NCI-H187 (cell line): ENCODE measurements at places on chromosomes 11 and 22.

DNA sequence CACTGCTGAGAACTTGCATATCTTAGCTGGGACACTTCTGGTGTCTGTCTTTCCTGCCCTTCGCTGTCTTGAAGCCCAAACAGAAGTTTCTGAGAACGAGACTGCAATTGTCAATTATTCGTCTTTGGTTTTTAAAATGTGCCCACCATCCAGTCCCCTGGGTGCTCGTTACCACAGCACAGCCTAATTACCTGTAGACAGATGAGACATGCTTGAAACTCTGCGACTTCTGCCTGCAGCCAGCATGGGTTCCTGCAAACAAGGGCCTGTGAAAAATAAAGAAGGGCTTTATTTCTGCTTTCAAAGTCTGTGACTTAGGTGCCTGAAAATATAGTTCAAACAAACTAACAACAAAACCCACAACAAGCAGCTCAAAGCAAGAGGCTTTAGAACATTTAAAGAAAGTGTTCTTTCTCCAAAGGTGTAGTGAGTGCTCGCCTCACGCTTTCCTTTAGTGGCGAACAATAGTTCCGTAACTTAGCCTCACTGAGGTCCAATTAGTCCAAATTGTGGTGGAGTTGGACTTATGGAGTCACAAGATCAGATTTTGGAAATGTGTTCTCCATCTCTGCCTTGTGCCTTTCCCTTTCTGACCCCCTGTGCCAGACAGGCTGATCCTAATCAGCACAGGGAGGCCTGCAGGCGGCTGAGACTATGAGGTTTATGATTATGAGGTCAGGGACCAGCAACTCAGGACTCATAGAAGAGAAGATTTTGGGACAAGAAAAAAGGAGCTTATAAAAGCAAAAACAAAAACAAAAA lies 20.4 kb upstream of the GRAMD1B start:
- no peak for DNase-seq

GRCh38 chr11:48022445-48022844 lies 42.1 kb downstream of the PTPRJ start:
- no peak for DNase-seq

DNA sequence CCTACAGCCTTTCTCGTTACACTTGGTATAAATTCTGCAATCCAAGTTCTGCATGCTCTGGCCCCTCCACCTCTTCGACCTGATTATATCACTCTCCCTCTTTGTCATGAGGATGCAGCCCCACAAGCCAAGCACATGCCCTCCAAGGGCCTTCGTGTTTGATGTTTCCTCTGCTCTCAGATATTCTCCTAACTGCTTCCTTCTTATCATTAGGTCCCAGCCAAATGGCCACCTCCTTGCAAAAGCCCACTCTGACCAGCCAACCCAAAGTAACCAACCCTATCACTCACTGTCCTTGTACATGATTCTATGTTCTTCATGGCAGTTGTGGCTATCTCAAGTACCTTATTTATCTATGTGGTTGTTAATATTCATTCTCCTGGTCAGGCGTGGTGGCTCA lies 38.3 kb upstream of the LRRC55 start:
- DNase-seq, result no peak

GRCh38 chr11:44443836-44444769 lies 121.4 kb upstream of the CD82 start:
- no peak for DNase-seq

DNA sequence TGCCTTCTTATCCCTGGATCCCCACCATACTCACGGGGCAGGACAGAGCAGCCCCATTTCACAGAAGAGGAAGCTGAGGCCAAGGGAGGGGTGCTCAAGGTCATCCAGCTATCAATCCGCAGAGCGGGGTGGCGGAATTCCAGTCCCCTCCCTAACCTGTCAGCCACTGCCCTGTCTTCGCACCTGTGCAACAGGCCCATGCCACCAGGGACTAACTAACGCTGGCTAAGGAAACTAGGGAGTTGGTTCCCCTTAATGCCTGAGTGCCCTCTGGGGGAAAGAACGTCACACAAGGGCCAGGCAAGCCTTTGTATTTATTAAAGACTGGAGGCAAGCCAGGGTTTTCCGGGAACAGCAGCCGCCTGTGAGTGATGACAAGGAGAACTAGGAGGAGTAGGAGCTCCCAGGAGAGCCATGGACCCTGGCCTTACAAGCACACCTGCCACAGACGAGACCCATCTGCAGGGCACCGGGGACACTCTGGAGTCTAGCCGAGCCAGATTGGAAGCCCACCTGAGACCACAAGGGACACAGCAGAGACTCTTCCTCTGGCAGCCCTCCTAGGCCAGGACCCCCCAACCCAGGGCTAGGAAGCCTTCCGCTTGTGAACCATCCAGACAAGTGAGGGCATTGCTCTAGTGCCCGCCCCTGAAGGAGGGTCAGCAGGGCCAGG lies 64.4 kb downstream of the MYH9 start:
- DNase-seq, result no peak

DNA sequence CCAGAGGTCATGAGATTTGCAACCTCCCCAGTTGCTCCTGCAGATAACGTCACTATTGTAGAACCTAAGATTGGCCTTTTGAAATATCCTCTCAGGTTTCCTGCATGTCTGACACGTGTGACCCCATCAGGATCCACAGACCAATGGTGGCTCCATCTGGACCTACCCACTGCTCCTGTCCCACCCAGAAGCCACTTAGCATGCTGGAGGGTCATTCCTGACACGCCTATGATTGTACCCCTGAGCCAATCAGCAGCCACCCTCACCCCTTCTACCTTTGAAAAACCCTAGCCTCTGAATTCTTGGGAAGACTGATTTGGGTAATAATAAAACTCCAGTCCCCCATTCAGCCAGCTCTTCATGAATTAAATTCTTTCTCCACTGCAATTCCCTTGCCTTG lies 20.1 kb upstream of the NARS2 start:
- no peak for DNase-seq

- no peak for DNase-seq
Measured at GRCh38 chr22:45684169-45684568, 12.5 kb downstream of the ATXN10 start.

GRCh38 chr11:13207665-13208594 lies 69.7 kb upstream of the BMAL1 start:
- no peak for DNase-seq

DNA sequence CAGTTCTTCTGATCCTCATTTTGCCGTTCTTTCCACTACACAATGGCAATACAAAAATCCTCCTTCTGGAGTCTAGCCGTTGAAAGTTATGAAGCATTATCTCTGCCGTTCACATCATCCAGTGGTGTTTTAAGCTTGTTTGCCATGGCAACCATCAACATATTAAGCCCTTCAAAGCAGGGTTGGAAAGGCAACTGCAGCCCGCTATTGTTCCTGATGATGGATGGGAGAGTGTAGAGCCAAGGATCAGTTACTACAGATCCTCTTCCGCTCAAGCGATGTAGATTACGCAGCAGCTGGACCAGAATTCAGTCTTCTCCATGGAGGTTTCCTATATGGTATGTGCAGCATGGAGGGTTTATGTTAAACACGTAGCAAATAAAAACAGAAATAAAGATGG lies 352.7 kb downstream of the NTM start:
- DNase-seq, result no peak

GRCh38 chr11:114074546-114075343 lies 15.2 kb downstream of the ZBTB16 start:
- no peak for DNase-seq

DNA sequence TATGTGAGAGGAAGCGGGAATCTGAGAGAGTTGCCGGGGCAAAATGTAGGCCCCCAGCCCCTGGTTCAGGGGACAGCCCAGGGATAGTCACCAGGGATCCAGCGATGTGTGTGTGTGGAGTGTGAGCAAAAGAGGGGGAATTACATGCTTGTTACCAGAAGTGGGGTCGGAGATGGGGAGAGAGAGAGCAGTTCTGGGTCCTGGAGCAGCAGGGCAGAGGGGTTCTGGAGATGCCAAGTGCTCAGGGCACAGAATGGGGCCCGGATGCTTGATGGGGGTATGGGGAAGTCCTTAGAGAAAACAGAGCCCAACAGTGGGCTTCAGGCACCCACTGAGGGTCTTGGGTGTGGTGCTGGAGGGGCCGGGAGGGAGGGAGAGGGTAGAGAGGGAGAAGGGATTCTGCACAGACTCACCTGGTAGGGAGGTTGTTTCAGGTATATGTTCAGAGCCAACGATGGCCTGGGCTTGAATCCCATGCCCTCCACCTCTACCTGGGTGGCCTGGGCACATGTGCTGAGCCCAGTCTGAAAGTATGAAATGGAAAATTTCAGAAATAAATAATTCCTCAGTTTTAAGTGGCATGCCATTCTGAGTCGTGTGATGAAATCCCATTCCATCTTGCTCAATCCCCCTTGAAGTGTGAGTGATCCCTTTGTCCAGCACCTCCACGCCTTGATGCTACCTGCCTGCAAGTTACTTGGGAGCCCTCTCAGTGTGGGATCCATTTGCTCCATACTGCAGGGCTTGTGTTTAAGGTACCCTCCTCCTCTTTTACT lies 12.4 kb downstream of the SMIM38 start:
- DNase-seq, result no peak

DNA sequence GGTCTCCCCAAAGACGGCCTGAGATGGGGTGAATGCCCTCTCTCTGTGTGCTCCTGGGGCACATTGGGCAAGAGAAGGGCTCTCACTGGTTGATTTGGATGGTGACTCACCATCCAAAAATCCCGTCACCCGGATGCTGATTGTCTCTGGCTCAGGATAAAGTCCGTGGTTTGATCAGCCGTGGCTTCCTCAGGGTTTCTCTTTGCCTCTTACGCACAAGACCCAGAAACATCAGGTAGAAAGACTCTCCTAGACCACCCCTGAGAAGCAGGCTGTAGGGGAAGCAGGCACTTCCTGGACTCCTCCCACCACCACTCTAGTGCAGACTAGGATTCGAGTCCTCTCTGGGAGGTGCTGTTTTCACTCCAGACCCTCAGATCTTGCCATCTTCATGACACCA lies 176.1 kb upstream of the NCAM1 start:
- DNase-seq, result no peak

DNA sequence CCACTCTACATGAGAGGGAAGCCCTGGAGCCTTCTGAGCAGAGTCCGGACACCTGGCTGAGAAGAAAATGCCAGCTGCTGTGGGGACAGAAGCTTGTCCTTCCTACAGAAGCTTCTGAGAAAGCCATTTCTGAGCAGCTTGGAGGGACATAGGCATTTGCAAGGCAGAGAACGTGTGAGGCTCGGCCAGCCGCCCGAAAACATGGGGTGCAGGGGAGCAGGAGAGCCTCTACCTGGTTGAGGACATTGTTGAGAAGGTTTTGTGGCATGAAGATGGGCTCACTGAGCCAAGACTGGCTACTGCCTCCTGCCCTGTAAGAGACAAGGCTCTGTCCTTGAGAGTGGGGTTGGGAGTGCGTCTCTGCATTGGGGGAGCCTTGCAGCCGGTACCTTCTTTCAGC lies 25.3 kb downstream of the SAMM50 start:
- DNase-seq, result no peak

- no peak for DNase-seq
Measured at GRCh38 chr11:134632347-134633119, 220.5 kb upstream of the B3GAT1 start.

GRCh38 chr22:44455151-44455962 lies 42.7 kb downstream of the RTL6 start:
- peak; percentile 22 for DNase-seq

GRCh38 chr11:132096132-132096825 lies 725.9 kb downstream of the NTM start:
- DNase-seq, result no peak
